NCI-H2171 (cell line): ENCODE measurements at places on chromosomes 1 and 21.

GRCh38 chr1:14780271-14780670, 181.8 kb downstream of the KAZN start:
- DNase-seq, result no peak

DNA sequence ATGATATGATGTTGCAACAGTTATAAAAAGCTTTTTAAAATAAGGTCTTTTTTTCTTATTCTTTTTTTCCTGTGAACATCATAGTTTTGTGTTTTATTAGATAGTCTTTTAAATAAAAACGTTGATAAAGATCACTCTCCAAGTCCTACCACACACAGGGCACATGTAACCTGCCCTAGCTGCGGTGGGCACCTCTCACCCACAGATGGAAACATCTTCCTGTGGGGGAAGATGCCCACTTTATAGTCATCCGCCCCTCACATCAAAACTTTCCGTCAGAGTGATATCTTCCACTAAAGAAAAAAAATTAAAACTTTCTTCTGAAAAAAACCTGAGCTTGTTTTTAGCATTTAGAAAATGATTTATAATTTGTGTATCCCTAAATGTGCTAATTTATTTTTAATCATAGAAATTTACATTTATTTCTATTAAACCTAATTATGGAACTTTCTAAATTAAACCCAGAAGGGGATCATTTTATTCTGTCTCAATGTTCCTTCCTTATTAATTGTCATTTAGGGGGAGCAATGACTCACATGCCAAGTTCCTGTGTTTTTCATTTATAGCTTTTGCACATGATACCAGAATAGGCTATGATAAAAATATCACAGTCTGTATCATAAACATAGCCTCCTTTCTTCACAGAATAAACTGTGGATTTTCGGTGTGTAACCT, 24.7 kb downstream of the TNFRSF9 start:
- no peak for DNase-seq

DNA sequence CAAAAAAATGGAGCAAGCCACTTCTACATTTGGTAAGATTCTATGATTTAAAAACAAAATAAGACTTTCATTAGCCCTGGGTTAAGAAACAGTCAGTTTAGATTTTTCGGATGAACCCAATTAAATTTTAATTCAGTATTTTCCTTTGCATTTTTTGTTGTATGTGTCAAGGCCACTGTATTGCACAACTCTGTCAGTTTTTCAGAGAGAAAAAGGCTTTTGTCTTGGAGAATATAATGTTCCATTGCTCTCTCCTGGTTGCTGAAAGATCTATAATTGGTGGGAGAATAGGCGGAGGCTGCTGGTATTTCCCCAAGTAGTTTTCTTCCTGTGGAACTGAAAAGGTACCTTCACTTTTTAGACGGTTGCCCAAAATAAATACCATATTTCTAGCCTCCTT, 84.6 kb downstream of the NEGR1 start:
- DNase-seq, result no peak

GRCh38 chr1:76035053-76035452, 39.5 kb upstream of the ST6GALNAC3 start:
- DNase-seq, result no peak

DNA sequence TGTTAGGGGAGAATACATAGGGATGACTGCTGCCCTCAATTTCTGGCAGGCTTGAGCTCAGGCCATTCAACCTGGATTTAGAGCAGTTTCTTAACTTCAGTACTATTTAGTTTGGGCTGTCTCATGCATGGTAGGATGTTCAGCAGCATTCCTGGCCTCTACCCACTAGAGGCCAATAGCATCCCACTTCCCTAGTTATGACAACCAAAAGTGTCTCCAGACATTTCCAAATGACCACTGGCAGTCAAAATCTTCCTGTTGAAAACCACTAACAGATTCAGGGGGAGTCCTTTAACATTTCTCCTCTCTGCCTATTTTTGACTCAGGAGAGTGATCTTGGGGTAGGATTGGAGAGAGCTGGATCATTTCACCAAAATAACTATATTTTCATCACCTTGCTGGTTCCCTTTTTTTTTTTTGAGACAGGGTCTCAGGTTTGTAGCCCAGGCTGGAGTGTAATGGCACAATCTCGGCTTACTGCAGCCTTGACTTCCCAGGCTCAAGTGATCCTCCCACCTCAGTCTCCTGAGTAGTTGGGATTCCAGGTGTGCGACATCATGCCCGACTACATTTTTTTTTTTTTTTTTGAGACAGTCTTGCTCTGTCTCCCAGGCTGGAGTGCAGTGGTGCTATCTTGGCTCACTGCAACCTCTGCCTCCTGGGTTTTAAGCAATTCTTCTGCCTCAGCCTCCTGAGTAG, 8.7 kb downstream of the GNAT2 start:
- DNase-seq, result no peak

- no peak for DNase-seq
These were observed 521.0 kb upstream of the B3GALT2 start for GRCh38 chr1:193707271-193708021.

DNA sequence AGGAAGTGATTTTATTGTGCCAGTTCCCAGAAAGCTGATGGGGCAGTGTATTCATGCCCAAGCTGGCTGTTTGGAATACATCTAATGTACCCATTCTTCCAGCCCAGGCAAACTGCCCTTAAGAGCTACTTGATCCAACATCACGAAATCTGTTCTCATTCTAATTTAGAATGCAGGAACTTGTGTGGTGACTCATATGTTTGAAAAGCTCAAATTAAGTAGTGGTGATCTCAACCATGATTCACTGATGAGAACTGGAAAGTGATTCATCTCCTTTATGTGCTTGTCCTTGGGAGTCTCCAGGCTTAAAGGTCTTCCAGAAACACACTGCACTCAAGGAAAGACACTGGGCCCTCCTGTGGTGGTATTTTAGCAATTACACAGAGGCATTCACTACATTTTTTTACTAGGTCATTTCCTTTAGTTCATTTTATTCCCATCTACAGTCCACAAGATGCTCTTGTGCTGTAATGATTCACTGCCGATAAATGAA, 65.4 kb downstream of the RPE65 start:
- DNase-seq, result no peak

- DNase-seq, result no peak
These were observed 40.9 kb downstream of the VPS26C start for GRCh38 chr21:37226041-37226920.

DNA sequence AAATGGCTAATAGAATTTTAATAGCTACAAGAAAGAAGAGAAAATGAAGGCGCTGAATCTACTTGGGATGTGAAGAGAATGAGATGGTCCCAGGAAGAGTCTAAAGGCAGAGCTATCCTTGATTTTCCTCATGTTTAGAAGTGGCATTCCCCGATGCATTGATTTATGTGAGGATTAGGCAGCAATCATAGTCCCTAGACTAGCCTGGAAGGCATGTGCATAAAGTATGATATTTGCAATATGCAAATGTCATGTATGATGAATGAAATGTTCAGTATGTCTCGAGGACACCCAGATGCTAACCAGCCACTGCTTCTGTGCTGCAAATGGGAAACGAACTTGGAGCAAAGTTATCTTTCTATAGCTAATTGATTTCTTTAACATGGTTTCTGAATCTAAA, 641.5 kb upstream of the PLXNA2 start:
- DNase-seq, result no peak

DNA sequence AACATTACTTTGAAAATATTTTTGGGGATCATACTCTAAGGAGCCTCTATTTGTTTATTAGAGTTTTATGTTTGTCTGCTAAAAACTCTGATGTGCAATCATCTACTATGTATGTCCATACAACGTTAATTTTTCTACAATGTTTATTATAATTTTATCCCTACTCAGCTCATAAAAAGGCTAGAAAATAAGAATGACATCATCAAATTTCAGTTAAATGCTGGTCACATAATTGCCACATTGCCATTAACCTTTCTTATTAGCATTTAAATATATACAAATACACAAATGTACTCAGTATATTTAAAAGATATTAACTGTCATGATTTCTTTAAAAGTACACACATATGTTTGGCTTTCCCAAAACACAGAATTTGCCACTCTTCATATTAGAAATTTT, 191.6 kb downstream of the BRINP3 start:
- no peak for DNase-seq

GRCh38 chr1:177912991-177913390, 56.9 kb downstream of the SEC16B start:
- no peak for DNase-seq

- DNase-seq, result no peak
These were observed 31.8 kb downstream of the GADD45A start for GRCh38 chr1:67716800-67717199.

DNA sequence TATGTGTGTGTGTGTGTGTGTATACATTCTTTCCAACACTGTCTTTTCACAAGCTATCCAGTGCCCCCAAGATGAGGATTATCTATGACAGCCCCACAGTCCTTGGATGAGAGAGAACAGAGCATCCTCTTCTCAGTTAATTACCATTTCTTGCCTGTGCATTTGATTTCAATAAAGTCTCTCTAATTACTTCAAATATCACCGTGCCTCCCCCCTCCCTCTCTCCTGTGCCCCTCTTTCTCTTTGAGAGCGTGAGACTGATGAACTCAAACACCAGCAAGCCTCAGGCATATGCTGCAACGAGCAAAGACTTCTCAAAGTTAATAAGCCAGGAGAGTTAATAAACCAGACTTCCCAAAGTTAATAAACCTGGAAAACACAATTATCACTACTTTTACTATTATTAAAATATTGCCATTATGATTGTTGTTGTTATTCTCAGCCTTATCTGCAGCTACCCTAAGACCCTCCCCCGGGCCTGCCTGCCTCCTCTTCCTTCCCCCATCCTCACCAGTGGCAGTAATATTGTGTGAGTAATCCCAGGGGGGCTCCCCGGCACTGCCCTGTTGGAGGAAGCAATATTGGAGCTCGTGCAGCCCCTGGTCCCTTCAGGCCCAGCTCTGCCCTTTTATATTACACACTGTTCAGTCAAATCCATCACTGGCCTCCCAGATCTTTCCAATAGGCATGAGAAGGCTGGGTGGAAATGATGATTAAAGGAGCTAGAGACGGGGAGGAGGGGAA, 30.9 kb downstream of the LMX1A start:
- no peak for DNase-seq

DNA sequence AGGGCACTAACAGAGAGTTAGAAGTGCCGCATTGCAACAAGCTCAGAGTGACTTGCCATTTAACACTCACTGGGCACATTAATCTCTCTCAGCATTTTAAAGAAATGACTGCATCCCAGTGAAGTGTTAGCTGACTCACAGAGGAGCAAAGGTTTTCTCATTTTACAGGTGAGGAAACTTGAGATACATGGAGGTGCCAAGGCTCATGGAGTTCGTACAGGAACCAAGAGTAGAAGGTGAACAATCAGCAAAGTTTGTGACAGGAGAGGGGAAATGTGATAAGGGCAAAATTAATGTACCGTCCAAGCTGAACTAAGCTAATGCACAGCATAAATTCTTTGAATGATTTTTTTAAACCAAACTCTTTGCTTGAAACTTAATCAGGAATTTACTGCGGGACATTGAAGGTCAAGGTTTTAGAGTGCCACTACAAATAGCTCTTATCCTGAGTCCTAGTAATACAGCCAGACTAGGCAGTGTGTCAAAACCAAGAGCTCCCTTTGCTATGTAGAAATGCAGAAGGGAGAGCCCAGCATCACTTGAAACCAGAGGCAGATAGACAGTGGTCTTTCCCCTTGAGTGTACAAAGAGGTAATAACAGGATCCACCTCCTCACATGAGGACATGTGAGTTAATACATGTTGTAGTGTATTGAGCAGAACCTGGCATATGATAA, 22.4 kb upstream of the NTPCR start:
- DNase-seq, result no peak

DNA sequence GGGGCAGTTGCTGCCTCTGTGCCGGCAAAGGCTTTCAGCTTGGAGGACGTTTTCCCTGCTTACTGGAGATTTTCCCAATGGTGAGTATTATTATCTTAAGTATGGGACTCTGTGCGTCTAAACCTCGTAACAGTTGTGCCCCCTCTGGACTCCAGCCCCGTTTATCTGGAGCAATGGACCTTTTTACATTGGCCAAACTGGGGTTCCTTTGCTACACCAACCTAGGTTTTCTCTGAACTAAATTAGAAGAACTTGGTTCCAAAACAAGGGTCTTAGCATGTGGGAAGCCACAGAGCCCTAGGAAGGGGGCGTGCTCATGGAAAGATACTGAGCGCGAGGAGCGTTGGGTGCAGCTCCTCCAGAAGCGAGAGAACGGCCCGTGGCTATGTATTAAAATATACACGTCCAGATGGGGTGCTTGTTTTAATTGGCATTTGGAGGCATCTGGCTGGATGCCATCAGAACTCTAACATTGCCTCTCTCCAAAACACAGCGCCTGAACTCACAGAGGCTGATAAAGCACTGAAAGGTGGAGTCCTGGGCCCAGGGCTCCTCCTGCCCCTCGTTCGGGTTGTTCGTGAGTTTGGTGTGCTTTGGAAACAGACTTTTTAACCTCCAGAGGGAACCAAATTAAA, 28.4 kb downstream of the POFUT2 start:
- DNase-seq, result peak; percentile 84

GRCh38 chr1:6251681-6252373, 7.8 kb downstream of the HES3 start:
- no peak for DNase-seq

DNA sequence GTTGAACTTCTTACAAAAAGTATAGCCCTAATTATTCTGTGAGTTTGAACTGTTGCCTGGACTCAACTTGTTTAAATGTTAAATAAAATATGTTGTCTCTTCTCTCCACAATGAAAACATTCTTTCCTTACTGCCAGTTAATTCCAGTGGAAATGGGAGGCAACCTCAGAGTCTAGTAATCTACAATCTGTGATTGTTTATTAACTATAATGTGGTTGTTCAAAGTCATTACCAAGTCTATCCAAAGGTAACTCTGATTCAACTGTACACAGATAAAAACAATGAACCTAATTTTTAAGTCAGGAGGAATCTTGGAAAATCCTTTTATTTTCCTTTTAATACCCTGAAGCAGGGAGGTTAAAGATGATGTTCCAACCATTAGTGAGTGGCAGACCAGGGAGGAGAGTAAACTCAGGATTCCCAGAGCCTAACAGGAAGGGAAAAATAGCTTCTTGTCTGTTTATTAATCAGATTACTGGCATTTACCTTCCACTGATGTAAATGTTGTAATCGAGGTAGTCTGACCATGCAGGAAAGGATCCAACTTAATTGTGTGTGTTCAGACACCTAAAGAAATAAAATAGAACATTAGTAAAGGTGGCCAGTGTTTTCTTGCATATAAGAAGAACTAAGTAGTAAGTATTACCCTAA, 57.1 kb upstream of the TBX15 start:
- DNase-seq, result no peak

DNA sequence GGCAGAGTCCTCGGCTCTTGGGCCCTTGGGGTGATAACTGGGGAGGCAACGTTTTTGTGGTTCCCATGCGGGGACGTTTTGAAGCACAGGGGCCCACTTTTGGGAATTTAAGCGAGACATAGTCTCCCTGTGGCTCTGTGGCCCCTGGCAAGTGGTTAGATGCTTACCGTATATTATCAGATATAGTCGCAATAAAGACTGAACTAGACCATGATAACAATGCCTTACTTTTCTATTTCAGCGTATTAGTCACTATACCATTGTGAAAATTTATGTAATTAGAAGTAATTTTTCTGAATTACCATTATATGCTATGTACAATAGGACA, 538 bp upstream of the RCAN1 start:
- DNase-seq, result no peak

GRCh38 chr1:184041731-184042130, 4.2 kb upstream of the COLGALT2 start:
- no peak for DNase-seq

GRCh38 chr1:58434181-58434580, 112.3 kb downstream of the OMA1 start:
- no peak for DNase-seq

GRCh38 chr21:31804008-31804394, 68.8 kb upstream of the HUNK start:
- DNase-seq, result no peak

- DNase-seq, result no peak
These were observed 19.5 kb upstream of the RNF19B start for GRCh38 chr1:32984090-32984454.
